GM12864 (cell line): ENCODE measurements at places on chromosomes 5 and 9.

GRCh38 chr9:135920973-135921585, 13.7 kb upstream of the CAMSAP1 start:
- no peak for DNase-seq

GRCh38 chr9:126330536-126330935, 3.9 kb downstream of the MVB12B start:
- no peak for DNase-seq

DNA sequence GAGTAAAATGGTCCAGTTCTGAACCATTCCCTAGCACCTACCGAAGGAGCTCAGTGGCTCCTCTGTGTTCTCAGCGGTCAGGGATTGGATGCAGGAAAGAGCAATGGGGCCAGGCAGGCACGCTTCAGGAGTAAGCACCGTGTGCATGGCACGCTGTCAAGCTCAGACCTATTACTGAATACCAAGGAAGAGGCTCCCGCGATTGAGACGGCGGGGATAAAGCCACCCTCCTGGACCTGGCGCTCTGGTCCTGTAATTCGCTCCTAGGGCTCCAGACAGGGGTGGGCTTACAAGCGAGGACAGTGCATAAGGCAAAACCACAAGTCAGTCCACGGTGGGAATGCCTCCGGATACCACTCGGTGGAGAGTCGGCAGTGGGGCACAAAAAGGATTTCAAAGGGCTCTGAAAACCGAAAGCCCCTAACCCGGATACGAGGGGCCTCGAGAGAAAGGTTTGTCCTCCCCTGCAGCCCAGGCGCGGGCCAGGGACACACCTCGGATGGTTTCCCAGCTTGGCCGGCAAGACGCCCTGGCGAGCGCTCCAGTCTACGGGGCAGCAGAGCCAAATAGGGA, 988 bp downstream of the OXCT1 start:
- no peak for DNase-seq

- DNase-seq, result no peak
These were observed 37.9 kb upstream of the RAB3C start for GRCh38 chr5:58544926-58545325.

- no peak for DNase-seq
These were observed 596 bp upstream of the FGFR4 start for GRCh38 chr5:177085985-177086653.

DNA sequence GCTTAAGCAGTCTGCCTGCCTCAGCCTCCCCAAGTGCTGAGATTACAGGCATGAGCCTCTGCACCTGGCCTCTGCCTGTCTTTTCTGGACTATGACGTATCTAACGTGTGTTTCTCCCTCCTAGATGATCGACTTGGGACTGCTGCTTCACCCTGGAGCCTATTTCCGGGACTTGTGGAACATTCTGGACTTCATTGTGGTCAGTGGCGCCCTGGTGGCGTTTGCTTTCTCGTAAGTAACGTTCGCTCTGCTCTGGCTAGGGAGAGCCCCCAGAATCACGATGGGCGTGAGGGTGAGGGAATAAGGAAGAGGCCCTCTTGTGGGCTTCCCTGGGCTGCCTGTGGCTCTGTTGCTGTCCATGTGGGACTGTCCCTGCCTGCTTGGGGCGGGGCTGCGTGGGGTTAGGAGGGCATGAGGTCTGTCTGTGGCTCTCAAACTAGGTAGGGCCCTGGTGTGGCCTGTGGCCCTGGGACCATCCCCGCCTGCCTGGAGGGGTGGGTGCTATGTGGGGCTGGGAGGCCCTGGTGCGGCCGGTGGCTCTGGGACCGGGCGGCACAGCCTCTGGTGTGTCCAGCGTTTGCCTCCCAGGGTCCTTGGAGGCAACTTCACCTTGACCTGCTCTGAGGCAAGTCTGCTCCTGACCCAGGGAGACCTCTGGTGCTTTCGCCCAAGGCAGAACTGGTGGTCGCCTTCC, 171.7 kb downstream of the CACNA1B start:
- no peak for DNase-seq

DNA sequence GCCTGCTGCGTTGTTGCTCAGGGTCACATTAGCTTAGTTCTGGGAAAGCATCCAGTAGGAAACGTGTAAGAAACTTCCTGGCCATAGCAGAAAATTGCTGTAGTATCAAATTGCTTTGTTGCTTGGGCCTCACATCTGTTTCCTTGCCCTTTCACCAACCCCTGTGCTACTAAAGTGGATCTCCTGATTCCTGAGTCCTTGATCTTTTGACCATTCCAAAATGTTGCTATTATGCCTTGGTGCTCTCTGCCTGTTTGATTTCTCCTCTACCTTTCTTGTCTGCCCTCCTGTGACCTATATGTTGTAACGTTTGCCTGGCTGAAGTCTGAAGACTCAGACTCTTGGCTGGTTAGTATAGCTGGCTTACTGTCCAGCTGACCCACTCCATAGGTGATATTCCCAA, 350.5 kb downstream of the ADGRV1 start:
- DNase-seq, result no peak

DNA sequence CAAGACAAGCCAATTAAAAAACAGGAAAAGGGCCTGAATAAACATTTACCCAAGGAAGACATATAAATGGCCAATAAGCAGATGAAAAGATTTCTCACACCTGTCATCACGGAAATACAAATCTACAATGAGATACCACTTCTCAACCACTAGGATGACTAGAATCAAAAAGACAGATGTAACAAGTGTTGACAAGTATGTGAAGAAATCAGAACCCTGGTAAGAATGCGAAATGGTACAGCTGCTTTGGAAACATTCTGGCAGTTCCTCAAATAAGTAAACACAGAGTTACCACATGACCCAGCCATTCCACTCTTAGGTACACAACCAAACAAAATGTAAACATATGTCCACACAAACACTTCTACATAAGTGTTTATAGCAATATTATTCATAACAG, 32.5 kb downstream of the LEAP2 start:
- DNase-seq, result no peak

GRCh38 chr5:121987685-121988073, 25.9 kb downstream of the SRFBP1 start:
- DNase-seq, result no peak
